NCI-H1105 (cell line): ENCODE measurements at places on chromosomes 12 and 14.
A peak's percentile ranks its signal among the peaks of the same experiment; 100 is the strongest.

DNA sequence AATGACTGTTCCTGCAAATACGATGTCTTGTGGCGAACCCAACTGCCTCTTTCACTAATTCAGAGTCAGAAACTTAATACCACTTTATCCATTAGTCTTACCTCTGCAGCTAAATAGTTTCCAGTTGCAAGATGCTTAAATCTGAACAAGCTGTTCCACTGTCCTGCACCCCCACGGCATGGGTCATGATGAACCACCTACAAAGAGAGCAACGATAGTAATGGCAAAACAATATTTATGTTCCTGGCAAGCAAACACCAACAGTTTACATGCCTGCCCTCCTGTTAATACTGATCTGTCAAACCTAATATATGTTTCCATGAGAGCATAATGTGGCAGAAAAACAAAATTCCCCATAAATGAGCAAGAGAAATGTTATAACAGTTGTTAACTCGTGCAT is 121.9 kb downstream of the ITPR2 start:
- no peak for DNase-seq

DNA sequence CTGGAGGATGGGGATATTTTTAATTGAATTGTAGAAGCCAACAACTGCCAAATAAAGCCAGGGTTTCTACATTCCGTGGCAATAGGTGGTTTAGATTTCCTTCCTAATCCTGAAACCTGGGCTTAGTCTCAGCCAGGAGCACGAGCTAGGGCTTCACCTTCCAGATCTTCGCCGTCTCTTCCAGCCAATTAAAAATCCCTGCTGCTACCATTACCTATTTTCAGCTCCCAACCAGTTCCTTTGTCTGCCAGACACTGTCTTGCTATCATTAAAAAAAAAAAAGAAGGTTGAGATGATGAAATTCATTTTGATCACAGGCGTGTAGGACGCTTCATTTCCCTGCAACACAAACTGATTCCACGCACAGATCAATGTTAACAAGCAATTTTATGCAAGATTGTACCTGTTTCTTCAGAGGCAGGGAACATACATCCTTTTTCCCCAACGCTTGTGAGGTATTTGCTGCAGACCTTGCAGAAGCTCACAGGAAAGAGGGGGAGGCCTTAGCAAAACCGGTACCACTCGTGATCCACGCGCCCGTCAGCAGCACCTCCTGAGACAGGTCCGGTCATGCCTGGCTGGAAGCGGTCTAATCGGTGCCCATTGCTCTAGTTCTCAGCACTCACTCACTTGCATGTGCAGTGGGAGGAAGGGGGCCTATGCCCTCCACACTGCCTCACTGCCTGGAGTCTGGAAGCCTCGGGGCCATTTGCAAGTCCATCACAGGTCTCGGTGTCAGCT is 65.1 kb downstream of the SLC6A12 start:
- DNase-seq, result no peak

GRCh38 chr14:92783813-92784431 is 10.2 kb upstream of the GOLGA5 start:
- DNase-seq, result peak; percentile 40

GRCh38 chr14:70917633-70918032 is 10.4 kb downstream of the PCNX1 start:
- no peak for DNase-seq

- DNase-seq, result no peak
Measured at GRCh38 chr14:71764701-71765382, 167.4 kb upstream of the RGS6 start.

DNA sequence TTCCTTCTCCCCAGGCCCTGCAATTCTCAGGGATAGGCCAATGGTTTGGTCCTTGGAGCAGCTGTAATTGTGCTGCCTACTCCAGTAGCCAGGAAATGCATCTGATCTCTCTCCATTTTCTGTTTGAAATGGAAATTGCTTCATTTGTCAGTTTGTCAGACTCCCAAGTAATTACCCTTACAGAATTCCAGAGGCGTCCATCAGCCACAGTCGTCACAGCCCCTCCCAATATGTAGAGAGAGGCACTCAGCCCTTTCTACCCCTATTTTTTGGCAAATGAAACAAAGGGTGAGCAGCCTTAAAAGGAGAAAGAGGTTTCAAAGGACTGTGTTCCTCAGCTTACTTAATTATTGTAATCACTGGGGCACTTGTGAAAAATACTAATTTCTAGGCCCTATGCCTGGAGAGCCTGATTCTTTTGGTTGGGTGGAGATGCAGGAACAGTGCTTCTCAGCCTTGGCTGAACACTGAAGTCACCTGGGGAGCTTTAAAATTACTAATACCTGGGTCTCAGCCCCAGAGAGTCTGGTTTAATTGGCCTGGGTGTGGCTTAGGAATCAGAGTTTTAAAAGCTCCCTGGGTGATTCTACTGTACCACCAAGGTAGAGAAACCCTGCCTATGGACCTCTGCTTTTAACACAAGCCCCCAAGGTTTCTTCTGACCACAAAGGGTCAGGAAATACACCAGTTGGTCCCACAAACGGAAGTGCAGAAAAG is 190.0 kb downstream of the EMP1 start:
- no peak for DNase-seq

GRCh38 chr14:93302688-93303581 is 29.9 kb downstream of the BTBD7 start:
- no peak for DNase-seq

- DNase-seq, result no peak
Measured at GRCh38 chr12:75583355-75583754, 71.9 kb upstream of the KRR1 start.
